ENCODE measurements at places on chromosomes 11 and 22.

DNA sequence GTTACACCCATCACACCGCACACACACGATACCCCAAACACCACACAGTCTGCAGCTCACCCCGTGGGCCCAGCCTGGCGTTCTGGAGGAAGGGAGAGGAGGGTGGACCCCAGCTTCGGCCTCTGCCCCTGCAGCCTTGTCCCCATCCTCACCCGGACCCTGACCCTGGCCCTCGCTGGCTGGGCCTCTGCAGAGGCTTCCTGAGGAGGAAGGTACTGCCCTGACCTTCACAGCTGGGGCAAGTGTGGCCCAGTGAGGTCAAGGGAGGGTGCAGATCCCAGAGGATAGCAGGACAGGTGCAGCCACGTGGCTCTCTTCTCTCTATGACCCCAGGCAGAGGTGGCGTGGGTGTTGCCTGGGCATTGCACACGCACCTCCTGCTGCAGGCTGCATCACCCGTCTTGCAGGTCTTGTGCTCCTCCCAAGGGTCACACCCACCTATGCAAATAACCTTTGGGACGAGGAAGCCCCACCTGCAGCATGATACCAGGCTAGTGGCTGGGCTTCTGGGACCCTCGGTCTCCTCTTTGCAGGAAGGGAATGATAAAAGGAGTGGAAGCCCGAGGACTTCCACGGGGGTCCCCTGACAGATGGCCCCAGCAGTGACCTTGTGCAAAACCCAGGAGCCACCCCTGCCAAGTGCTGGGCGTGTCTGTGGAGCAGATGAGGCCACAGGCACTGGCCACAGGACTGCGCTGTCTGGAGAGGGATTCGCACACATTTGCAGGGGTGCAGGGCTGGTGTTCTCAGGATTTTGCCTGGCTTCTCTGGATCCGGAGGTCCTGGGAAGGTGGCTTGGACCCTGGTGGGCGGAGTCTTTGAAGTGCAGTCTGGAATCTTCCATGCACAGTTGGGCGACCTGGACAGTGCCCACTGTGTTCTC lies 1241.5 kb downstream of the BRD1 start:
- DNase-seq: no peak

DNA sequence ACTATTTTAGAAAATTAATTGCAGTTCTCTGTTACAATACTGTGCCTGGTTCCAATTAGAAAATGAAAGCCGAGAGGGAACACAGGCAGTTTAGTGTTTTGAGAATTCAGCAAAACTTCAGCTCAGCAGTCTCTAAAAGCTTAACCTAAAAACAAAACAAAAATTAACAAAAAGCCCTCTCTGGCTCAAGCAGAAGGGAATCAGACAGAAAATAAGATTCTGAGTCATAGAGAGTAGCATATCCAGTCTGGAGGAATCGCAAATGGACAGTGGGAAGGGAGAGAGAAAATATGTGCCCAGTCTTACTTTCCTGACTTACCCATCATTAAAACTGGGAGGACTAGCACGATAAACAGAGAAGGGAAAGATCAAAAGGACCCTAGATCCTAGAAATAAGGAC lies 38.1 kb upstream of the CHRM4 start:
- DNase-seq: no peak

- DNase-seq: no peak
Observed at GRCh38 chr22:41983513-41984405, 14.5 kb downstream of the SEPTIN3 start.

DNA sequence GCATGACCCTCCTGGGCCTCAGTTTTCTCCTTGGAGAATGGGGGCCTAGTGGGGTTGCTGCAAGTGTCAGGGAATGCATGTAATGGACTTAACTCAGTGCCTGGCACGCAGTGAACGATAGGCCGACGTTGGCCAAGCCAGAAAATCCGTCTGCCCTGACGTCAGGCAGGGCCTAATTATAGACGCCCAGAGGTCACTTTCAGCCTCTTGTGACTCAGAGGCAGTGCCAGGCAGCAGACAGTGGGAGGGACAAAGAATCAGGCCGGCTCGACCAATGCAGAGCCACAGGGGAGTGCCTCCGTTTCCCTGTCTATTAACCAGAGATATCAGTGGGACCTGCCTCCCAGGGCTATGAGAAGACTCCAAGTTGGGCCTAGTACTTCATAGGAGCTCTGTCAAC lies 115.0 kb downstream of the MN1 start:
- no peak for DNase-seq

GRCh38 chr11:5486003-5486402 lies 2.5 kb upstream of the OR52D1 start:
- DNase-seq: no peak

DNA sequence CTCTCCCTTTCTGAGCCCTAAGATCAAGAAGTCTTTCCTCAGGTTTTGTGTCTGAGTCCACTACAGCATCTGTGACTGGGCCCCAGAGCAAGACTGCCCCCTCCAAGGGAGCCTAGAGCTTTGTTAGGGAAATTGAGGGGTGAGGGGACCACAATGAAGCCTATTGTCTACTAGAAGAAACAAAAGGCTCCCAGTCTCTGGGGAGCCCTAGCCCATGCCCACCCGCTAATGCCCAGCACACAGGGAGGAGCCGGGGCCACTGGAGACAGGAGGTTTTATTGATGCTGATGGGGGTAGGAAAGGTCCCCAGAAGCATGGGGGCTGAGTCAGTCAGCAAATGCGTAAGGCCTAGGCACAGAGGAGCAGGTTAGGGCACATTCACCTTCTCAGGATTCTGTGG lies 14.0 kb downstream of the RHOG start:
- DNase-seq: no peak

DNA sequence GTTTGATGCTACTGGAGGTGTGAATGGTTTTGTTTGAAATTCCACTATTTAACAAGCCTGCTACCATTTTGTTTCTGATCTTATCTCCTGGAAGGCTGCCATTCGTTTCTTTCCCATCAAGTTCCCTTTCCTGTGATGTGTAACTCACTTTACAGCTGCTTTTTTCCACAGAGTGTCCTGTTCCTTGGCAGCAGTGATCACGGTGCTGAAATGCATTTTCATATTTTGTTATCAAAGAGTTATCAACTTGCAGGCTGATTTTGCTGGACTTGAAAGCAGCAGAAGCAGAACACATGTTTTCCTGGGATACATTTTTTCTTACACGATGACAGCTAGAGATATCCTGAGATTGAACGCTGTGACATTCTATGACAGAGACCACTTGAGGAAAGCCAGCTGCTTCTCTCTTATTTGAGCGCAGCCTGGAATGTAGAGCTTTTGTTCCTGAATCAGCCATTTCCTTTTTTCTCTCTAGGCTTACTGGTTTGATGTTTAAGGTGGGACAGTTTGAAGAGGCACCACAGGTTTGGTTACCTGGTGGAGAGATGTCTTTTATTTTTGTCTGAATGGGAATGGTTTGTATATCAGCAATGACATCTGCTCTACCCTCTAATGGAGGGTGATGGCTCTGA lies 34.7 kb downstream of the PRR14L start:
- no peak for DNase-seq

DNA sequence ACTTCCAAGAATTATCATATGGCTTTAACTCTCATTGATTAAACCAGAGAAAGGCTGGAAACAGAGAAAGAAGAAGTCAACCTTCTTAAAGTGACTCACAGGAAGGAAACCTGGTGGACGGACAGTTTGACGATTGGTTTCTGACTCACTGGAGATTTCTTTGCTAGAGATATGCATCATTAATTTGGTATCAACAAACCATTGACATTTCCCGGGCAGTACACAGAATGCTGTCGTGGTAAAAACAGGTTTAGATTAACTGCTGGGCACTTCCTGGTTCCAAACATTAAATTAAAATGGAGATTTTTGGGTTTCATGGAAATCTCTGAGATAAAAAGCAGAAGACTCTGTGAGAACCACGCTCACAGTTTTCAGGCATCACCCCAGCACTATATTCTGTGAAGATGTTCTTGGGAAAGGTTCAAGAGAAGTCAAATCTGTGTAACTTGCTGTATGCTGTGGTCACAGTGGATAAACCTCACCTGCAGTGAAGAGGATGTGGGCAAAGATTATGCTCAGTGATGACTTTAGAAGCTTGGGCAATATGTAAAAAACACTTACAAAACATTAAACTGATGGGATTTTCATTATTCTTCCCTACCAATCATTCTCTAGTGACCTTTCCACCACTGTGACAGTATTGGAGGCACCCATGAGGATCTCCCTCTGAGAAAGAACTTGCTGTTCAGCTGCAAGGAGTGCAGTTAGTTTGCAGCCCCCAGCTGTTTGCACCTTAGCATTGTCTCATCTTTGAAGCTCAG lies 61.1 kb upstream of the CD44 start:
- no peak for DNase-seq

GRCh38 chr22:25482868-25483639 lies 81.4 kb upstream of the GRK3 start:
- no peak for DNase-seq

- no peak for DNase-seq
Observed at GRCh38 chr11:128625326-128625725, 38.0 kb upstream of the ETS1 start.

- DNase-seq: no peak
Observed at GRCh38 chr22:26724414-26724813, 67.0 kb downstream of the MIAT start.

GRCh38 chr11:44637487-44637886 lies 72.0 kb downstream of the CD82 start:
- DNase-seq: no peak

- DNase-seq: no peak
Observed at GRCh38 chr22:32477596-32477995, 3.0 kb downstream of the FBXO7 start.

Measured in activated B cell treated with CpG ODN at 0.5 μM for 24 hours (primary cell).